NCI-H2171 (cell line): ENCODE measurements at places on chromosomes 1 and 21.

GRCh38 chr1:204920967-204921366, 50.3 kb downstream of the NFASC start:
- no peak for DNase-seq

GRCh38 chr1:36706416-36706815, 223.7 kb upstream of the CSF3R start:
- DNase-seq: peak; percentile 16

GRCh38 chr1:53249706-53250105, 11.4 kb upstream of the MAGOH start:
- DNase-seq: peak; percentile 95

DNA sequence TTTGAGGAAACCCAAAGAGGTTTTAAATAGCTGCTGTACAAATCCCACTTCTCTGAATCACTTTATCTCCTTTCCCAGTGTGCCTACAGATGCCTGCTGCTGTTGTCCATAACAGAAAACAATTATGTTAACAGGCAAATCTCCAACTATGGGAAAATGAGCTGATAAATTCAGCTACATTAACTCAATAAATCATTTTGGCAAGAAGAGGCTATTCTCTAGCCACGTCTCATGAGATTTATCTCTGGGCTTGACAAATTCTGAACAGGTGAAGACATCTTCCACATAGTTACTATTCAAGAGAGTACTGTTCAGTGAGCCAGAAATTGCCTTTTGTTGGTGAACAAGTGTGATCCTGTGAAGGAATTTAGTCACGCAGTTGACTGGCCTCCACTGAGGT, 327.1 kb upstream of the FMN2 start:
- no peak for DNase-seq

GRCh38 chr1:9413071-9413876, 120.6 kb downstream of the SPSB1 start:
- DNase-seq: no peak

DNA sequence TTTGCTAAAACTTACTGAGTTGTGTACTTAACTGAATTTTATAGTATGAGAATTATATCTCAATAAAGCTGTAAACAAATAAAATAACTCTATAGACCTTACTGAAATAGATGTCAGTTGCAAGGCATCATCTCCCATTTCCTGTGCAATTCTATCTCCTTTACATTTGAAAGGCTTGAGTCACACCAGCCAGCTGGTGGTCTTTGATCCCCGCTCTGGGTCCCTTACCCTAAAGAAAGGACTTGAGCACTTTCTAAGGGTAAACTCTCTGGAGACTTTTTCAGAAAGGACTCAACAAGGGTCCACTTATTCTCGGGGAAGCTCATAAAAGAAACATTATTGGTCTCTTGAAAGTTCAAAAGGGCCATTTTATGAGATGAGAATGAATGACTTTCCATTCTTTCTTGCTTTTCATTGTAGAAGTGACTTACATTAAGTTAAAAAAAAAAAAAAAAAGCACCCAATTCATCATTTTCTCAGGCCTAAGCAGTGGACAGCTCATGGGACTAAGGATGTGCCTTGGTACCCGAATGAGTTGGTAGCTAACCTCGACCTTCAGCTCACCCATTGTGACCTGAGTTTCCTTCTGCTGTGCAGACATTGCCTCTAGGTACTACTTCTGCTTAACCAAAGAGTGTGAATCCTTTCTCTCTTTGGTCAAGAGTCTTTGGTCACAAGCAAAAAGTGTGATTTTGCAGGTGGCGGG, 147.0 kb upstream of the COA6 start:
- no peak for DNase-seq

- DNase-seq: no peak
Measured at GRCh38 chr1:69451196-69451595, 116.5 kb upstream of the LRRC7 start.

GRCh38 chr1:36327421-36328087, 4.1 kb upstream of the EVA1B start:
- DNase-seq: no peak

- no peak for DNase-seq
Measured at GRCh38 chr1:1084372-1085170, 10.5 kb upstream of the RNF223 start.

DNA sequence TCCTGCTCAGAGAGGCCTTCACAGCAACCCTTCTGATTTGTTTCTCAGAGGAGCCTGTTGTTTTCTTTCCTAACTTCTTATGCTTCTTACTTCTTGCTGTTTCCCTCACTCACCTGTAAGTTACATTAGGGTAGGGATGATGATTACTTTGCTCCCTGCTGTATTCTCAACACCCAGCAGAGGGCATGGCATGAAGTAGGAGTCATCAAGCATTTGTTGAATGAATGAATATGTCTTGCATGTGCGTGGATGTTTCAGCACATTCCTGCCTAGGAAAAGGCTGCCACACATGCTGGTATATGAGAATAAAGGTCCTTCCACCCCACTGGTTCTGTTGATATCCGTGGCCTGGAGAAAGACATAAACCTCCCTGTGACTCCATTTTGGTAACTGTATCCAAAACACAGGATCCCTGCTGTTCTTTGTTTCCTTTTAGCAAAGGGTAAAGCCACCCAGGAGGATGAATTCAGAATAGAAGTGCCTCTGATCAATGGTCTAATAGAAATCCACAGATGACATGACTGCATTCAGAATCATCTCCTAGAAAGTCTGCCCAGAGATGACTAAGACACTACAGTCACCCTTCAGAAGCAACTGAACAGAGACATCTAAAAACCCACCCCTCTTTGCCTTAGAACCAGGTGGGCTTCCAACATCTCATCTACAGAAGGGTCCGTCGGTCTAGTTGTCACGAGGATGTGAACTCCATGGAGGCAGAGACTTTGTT, 168.8 kb downstream of the ZSCAN20 start:
- no peak for DNase-seq

DNA sequence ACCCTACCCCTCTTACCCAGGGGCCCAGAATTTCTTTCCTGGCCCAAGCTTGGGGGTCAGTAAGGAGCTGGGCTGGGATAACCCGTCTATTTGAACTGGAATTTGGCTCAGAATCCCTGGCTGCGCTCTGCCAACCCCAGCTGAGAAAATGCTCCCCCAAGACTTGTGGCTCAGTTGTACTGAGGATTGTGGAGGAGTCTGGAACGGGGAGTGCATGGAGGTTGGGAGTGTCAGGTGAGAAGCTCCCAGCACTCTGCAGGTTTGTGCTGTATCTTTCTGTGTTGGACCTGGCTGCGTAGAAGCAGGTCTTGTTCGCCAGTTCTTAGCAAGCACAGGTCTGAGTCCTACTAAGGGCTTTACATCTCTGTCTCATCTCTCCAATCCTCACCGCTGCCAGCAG, 1.6 kb downstream of the TCEA3 start:
- DNase-seq: no peak

DNA sequence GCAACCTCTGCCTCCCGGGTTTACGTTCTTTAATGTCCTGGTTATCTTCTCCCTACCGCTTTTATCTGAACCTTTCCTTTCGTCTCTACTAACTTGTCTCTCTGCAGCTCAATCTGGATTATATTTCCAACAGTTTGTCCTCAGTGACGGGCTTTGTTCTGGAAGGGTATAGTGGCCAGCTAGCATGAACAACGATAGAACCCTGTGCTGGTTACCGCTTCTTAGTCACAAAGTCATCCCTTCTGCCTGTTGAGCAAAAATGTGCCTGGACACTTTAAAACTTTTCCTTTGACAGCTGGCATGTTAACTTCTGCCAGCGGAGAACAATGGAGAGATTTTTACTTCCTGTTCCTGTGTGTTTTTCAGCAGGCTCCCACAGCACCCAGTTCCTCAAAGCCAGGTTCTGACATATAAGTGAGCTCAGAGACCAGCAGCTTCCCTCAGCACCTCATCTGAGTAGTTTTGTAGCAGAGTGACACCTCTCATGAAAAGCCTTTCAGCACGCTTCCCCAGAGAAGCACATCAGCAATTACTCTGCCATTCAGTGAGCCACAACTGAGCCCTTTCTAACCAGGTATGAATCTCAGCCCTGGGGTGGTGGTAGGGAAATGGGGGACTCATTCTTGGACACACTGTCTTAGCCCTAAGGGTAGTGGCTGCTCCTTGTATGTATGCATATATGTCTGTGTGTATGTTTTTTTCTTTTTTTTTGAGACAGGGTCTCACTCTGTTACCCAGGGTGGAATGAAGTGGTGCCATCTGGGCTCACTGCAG, 23.6 kb upstream of the CCDC17 start:
- DNase-seq: no peak

GRCh38 chr1:243974451-243975292, 76.4 kb upstream of the ZBTB18 start:
- DNase-seq: peak; percentile 55

DNA sequence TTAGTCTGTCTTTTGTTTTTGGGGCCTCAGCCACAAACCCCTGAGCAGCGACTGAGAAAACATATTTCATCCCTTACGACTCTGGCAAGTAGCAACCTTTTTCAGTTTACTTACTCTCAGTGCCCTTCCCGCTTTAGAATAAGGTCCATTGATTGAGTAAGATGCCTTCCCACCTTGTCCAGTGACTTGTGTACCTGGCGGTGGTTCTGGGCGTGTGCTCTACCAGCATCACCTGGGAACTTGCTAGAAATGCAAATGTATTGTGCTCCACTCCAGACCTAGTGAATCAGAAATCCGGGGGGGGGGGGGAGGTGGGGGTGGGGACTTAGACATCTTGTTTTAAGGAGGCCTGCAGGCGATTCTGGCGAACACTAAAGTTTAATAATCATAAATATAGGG, 72.1 kb downstream of the S1PR1 start:
- DNase-seq: no peak

- DNase-seq: no peak
Measured at GRCh38 chr1:246304484-246305259, 202.4 kb downstream of the SMYD3 start.

- no peak for DNase-seq
Measured at GRCh38 chr1:57361516-57361915, 62.3 kb downstream of the DAB1 start.

DNA sequence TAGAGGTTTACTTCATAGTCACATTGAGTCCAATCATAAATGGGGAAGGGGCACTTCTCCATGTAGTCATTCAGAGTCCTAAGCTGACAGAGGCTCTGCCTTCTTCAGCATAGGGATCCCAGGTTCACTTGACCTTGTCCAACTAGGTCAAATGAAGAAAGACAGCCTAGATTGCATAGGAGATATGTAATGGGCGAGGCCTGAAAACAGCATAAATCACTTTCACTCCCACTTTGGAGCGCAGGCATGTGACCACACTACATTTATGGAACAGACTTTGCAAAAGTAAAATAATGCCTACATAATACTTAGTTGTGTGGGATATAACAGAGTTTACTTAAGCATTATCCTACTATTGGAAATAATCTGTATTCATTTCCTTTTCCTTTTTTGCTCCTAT, 51.7 kb downstream of the HOOK1 start:
- no peak for DNase-seq

- no peak for DNase-seq
Measured at GRCh38 chr1:112304612-112305011, 91.4 kb upstream of the CTTNBP2NL start.

- DNase-seq: no peak
Measured at GRCh38 chr1:65330021-65330420, 20.7 kb downstream of the DNAJC6 start.
